ENCODE measurements at places on chromosomes 1 and 21.

- no peak for DNase-seq
These were observed 648 bp upstream of the DR1 start for GRCh38 chr1:93344886-93345632.

- no peak for DNase-seq
These were observed 4.4 kb upstream of the PGBD5 start for GRCh38 chr1:230430499-230430898.

GRCh38 chr1:36766481-36766880 is 267.8 kb downstream of the GRIK3 start:
- DNase-seq = no peak

GRCh38 chr1:63713041-63713440 is 60.8 kb upstream of the ROR1 start:
- no peak for DNase-seq

DNA sequence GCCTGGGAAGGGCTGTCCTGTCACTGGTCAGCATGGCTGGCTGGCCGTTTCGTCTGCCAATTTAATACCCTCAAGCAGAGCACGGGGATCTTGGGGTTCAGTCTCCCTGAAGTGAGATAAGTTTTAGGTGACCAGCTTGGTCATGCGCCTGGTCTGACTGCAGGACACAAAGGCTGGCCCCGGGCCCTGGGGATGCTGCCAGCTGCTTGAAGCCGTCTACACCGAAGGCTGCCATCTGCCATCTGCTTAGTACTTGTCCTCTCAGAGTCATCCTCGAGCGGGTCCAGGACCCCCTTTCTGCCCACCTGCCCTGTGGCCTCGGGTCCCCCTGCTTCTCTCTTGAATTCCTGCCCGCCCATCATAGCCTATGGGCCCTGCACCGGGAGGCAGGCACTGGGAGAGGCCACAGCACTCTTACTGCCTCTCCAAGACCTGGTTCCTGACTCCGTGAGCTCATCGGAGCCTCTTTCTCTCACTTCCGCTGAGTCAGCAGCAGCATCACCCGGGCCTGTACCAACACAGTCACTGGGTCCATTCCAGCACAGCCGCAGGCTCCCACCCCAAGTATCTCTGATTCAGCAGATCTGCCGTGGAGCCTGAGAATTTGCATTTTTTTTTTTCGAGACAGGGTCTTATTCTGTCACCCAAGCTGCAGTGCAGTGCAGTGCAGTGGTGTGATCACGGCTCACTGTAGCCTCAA is 7.0 kb downstream of the FBLIM1 start:
- DNase-seq = no peak

DNA sequence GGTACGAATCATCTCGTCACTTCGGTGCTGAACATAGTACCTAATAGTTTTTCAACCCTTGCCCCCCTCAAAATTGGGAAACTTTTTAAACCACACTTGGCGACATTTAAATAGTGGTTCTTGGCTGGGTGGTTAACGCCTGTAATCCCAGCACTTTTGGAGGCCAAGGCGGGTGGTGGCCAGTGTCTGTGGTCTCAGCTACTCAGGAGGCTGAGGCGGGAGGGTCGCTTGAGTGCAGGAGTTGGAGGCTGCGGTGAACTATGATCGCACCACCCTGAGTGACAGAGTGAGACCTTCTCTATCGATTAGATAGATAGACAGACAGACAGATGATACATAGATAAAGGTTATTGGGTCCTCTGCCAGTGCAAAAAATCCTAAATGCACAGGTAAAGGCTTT is 55.5 kb upstream of the RASAL2 start:
- no peak for DNase-seq

DNA sequence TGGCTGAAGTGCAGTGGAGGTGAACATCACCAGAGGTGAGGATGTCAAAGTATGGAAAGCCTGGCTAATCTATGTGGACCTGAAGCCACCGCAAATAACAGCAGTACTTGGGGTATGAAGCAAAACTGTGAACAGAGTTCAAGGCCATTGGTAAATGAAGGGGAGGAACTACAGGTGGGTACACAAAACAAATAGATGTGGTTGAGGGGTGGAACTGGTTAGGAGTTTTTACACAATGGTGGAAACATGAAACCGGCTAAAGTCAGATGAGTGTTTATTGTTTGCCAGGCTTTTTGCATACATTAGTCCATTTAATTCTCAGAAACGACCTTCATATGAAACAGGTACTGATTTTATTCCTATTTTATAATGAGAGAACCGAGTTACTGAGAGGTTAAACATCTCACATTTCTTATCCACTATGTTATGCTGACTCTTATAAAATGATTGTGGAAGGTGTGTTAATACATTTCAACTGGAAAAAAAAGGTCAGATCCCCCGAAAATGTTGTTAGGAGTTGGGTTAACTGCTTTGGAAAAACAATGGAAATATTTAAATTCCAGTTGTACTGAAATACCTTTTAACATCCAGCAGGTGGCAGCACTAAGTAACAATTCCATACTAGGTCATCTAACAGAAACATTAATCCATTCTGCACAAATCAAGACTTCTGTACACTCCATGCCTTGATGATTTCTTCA is 44.3 kb upstream of the GTF2B start:
- no peak for DNase-seq

GRCh38 chr1:19287436-19288185 is 959 bp downstream of the AKR7A3 start:
- DNase-seq = no peak

DNA sequence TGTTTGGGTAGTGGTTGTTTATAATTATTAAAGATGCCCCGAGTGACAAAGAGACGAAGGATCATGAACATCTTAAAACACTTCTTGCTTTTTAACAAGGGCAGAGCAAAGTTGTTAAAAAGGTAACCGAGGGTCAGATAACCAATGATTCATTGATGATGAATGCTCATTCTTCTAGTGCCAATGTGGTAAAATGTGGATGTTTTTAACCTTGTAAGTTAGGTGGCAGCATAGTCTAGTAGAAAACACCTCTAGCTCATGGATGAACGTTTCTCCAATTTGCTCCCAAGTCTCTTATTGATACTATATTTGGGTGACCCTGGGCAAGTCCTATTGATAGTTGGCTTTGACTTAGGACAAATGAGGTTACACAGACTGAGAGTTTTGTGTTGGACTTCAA is 167.9 kb downstream of the KIF26B start:
- no peak for DNase-seq

GRCh38 chr1:91490501-91490900 is 10.2 kb upstream of the CDC7 start:
- DNase-seq = no peak

DNA sequence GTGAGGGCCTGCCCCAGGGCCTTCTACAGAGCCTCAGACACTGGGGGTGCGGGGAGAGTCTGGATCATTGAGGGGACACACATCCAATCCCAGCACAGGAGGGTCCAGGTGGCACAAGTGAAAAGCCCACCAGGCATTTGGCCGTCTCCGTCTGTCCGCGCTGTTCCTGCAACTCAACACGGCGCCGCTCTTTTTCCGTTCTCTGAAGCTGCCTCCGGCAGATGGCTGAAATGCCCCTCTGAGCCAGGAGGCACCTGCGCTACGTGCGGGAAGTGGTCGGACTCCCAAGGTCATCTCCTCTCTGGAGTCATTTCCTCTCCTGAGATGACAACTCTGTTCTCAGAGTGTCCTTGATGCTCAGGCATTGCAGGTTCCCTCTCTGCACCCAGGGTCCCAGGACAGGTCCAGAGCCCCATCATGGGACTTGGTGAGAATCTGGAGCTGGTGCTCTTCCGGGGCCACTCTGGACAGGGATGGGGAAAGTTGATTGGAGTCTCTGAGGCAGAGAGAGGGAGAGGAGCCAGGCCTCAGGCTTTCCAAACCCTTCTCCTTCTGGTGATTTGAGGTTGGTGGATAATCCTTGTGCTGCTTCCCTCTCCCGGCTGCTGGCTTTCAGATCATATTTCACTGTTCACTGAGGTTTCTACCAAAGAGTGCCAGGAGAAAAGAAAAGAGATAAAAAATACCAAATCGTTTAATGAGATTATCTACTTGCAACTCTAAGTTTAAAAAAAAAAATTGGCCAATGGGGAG is 14.0 kb upstream of the MIXL1 start:
- DNase-seq = no peak

DNA sequence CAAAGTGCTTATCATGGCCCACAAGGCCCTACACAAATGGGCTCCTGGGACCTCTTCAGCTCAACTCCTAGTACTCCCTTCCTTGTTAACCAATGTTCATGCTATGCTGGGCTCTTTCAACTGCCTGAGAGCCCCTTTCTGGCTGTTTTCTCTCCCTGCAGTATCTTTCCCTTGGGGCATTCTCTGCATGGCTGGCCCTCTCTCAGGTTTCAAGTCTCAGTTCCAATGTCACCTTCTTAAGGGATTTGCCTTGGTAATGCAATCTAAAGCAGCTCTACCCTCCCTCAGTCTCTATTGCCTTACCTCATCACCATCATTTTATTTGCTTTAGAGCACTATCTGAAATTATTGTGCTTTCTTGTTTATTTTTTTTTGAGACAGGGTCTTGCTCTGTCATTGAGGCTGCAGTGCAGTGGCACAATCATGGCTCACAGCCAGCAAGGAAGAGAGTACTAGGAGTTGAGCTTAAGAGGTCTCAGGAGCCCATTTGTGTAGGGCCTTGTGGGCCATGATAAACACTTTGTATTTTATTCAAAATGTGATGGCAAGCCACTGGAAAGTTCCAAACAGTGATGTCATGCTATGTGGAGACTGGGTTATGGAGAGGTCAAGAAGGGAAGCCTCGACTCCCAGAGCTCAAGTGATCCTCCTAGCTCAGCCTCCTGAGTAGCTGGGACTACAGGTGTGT is 63.4 kb upstream of the SRSF10 start:
- no peak for DNase-seq

DNA sequence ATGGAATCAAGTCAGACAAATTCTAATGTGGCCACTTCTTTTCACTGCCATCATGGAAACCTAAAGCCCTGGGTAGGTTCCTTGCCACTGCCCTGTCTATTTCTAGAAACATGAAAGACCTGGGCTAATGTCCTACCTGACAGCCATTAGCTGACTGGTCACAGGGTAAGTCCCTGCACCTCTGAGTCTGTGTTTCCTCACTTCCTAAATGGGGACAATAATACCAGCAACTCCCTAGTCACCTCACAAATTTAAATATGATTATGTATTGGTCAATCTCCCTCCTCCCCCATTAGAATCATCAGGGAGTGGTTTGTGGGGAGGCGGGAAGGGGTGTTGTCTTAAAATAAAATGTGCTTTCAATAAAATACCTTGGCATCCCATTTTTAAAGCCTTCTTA is 2.2 kb downstream of the CREG1 start:
- DNase-seq = no peak

- DNase-seq = no peak
These were observed 54.0 kb downstream of the PIK3CD start for GRCh38 chr1:9705337-9706093.

All from cerebellar nuclear complex (tissue), 1 donor.